ENCODE measurements at places on chromosomes 1 and 21.

GRCh38 chr1:116133696-116134475 is 22.7 kb downstream of the MAB21L3 start:
- DNase-seq: no peak

DNA sequence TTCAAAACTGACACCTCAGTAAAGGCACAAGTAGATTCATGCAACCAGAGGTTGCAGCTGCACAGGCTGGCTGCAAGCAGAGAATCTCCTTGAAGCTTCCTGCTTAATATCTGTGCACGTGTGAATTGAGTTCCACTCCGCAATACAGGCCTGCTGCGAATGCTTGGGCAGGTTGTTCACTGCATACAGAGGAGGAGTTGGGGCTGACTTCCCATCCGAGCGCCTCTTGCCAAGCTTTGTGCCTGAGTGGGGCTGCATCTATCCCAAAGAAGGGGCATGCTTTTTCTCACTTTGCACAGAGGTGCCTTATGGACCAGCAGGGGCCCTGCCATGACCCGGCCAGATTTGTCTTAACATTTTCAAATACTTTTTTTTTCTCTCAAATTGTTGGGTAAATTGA is 17.9 kb upstream of the PADI1 start:
- no peak for DNase-seq

- DNase-seq: no peak
Measured at GRCh38 chr1:169618367-169618766, 11.6 kb downstream of the SELP start.

DNA sequence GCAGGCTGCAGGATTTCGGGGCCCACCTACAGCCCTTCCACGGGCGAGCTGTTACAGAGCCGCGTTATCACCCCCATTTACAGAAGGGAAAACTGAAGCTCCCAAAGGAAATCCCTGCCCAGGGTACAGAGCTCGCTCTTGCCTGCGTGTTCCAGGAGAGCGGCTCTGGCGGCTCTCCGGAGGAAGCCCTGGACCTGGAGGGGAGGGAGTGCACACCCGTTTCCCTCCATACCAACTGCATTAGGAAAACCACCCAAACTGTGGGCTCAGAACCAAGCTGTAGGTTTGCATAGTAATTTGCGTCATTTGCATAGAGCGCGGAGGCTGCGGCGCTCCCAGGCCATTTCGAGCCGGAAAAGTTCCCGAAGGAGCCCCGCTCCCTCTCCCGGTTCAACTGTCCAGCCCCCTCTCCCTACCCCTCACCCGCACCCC is 24.7 kb upstream of the ADGRB2 start:
- no peak for DNase-seq

DNA sequence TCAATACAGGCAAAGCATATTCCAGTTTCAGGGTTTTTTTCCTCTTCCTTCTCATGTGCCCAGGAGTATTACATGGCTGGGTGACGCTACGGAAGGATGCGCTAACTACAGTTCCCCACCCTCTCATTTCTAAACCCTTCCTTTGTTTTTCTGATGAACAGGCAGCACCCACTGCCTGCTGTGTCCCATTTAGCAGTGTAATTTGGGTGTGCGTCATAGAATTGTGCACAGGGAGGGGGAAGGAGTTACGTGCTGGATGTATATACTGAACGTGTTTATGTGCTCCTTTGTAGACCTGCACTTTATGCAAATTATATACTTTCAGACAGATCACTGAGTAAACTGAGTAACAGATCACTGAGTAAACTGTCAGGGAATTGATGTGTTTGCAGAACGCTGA is 44.5 kb downstream of the ELAPOR1 start:
- no peak for DNase-seq

GRCh38 chr1:203324105-203325025 is 19.0 kb downstream of the BTG2 start:
- DNase-seq: peak; percentile 71

- no peak for DNase-seq
Measured at GRCh38 chr1:15427280-15427666, 11.0 kb upstream of the CTRC start.

DNA sequence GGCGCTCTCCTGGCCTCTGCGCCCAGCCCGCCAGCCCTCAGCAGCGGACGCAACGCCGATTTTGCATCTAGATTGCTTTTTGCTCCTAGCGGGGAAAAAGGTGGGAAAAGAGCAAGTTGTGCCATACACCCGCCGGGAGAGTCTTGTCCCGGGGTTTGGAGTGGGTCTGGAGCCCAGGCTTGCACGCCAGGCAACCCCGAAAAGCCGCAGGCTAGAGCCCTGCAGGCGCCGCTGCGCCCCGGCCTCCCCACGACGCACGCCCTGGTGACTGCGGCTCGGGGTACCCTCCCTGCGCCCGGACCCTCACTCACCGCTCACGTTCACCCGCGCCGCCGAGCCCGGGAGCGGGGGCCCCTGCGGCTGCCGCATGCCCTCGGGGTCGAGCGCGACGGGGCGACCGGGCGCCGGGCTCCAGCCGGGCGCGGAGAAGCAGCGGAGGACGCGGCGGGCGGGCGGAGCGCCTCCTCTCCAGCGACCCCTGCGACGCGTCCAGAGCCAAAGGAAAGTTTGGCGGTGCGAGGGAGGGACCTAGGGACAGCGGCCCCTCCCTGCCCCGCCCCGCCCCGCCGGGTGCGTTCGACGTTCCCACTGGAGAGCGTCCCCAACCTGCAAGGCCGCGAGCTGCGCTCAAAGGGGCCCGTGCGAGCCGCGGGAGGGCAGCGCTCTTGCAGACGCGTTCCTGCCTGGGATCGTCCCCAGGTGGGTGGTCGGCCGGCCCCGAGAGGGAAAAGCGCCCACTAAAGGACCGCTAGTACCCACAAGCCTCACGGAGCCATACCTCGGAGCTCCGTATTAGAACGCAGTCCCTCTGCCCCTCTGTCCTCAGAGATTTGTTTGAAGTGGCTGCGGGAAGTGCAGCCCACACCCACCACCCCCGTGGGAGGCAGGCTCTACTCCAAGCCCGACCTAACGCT is at the start of gene LPAR3:
Gene LPAR3, minus strand, starts transcription at position 502 of the 914 bp plus-strand sequence. CDS start 27,086 bp downstream, outside the sequence.
- peak; percentile 11 for DNase-seq

GRCh38 chr1:89598450-89599331 is 34.2 kb upstream of the LRRC8C start:
- no peak for DNase-seq

GRCh38 chr1:10617318-10617717 is 142.6 kb downstream of the PEX14 start:
- DNase-seq: no peak

- peak; percentile 94 for DNase-seq
Measured at GRCh38 chr1:119611701-119612113, 36.4 kb downstream of the ZNF697 start.

DNA sequence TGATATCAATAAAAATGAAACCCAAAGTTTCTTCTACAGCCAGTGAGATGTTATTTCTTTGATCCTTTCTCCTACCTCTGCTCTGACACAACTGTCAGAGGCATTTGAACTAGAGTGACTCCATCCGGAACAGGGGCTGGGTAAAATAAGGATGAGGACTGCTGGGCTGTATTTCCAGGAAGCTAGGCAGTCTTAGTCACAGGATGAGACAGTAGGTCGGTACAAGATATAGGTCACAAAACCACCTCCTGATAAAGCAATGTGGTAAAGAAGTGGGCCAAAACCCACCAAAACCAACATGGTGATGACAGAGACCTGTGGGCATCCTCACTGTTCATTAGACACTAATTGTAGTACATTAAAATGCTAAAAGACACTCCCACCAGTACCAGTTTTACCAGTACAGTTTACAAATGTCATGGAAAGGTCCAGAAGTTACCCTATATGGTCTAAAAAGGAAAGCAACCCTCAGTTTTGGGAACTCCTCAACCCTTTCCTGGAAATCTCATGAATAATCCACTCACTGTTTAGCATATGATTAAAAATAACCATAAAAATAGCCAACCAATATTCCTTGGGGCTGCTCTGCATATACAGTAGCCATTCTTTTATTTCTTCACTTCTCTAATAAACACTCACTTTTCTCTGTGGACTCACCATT is 96.7 kb downstream of the GABPA start:
- DNase-seq: no peak

GRCh38 chr1:84724128-84724860 is 34.0 kb upstream of the SSX2IP start:
- peak; percentile 5 for DNase-seq

DNA sequence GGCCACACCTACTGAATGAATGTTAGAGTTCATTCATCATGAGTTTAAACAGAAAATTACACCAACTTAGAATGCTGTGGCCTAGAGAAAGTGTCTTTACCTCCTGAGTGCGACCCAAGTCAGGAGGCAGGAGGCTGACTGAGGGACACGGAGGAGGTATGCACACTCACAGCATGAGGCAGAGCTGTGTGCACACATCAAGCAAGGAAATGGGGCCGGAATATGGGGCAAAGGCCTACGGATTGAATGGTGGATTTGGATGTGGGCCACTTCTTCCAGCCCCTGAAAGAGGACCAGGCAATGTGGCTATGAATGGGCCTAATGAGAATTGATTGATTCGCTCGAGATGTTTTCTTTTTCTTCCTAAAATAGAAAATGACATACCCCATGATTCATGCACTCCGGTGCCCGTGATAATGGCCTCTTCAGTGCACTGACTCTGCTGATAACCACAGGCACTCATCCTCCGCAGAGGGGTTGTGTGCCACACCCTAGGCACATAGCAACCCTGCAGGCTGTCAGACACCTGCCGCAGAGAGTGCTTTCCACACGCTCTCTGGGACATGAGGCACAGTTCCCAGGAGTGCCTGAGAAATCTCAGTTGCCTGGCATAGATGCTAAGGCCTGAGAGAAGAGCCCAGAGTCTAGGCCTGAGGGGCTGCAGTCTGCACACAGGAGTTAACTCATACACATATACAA is 155.5 kb downstream of the GLUL start:
- no peak for DNase-seq

DNA sequence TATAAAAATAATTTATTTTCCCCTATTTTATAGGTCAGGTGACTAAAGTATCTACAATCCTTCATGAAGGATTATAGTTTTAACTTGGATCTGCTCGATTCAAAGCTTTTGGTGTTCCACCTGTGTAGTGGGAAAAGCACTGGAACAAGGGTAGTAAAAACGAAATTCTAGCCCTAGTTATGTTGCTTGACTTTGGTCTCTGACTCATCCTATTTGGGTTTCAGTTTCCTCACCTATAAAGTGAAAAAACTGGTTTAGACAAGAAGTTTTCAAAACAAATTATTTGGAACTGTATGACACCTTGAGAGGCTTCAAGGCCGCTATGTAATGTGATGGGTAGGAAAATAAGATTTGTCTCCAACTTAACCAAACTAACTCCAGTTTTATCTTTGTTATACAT is 505.2 kb upstream of the ZRANB2 start:
- DNase-seq: no peak

- no peak for DNase-seq
Measured at GRCh38 chr1:76374086-76374485, 299.5 kb downstream of the ST6GALNAC3 start.

DNA sequence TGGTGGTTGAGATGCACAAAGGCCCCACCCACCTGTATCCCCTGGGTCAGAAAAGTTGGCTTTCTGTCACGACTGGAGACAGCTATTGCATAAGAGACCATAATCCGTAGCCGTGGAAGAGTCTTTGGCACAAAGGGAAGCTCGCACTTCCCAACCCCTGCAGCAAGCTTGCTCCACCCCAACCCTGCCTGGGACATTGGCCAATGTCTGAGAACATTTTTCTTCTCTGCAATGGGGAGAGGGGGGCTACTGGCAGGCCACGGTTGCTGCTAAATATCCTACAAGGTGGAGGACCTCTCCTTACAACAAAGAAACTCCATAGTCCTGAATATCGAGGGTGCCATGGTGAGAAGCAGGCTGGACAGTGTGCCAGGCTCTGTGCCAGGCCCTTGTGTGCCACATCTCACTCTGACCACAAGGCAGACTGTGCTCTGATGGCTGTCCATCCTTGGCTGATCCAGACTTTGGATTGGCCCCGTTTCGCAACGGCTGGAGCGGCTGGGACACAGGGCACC is 104.1 kb downstream of the CSMD2 start:
- no peak for DNase-seq

- DNase-seq: no peak
Measured at GRCh38 chr1:114468710-114469468, 42.1 kb downstream of the TRIM33 start.

DNA sequence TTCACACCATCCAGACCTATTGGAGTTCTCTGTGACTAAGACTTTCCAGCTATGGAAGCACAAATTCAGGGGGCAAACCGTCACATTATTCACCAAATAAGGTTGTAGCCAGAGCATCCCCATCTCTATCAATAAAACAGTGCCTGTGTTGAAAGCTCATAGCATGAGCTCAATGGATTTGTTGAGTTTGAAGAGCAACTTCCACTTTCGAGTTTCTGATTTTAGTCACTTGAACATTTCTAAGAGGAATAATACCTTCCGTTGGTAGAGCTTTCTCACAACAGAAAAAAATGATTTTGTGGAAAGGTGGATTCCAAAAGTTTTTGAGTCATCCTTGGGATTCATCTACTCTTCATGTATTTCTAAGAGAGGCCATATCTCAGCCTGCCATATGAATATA is 13.0 kb upstream of the ELAVL4 start:
- no peak for DNase-seq

- no peak for DNase-seq
Measured at GRCh38 chr1:44120398-44120949, 1.9 kb downstream of the KLF17 start.

GRCh38 chr1:227712648-227713047 is 22.5 kb downstream of the JMJD4 start:
- DNase-seq: no peak

GRCh38 chr1:72281637-72282270 is 585 bp downstream of the NEGR1 start:
- peak; percentile 20 for DNase-seq

DNA sequence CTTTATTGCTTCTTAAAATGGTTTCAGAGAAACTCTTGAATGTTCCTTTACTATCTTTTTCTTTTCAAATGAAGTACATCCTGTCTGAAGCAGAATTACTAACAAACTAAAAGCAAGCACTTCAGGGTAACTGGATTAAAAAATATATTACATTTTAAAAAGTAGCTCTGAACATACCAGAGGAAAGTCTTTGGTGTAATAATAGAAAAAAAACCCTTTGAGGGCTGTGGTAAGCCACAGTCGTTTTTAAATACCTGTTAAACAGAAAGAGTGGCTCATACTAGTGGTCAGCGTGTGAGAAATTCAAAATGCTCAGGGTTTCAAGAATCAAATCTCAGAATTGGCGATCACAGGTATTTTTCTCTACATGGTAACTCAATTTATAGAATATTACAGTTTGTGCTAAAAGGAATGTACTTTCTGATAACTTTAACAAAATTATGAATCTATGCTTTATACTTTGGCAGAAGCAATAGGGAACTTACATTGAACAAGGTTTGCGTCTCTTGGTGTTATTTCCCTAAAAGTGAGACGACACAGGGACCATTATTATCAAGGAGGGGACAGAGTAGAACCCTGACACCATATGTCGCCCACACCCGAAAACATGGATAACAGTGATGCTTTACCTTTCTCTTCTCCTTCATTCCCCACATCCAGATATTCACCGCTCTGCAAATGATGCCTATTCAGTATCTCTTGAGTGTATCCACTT is 97.0 kb upstream of the DPH5 start:
- DNase-seq: no peak
